Hypothalamus (tissue), 51 donors: ENCODE measurements at places on chromosomes 16 and 17.

DNA sequence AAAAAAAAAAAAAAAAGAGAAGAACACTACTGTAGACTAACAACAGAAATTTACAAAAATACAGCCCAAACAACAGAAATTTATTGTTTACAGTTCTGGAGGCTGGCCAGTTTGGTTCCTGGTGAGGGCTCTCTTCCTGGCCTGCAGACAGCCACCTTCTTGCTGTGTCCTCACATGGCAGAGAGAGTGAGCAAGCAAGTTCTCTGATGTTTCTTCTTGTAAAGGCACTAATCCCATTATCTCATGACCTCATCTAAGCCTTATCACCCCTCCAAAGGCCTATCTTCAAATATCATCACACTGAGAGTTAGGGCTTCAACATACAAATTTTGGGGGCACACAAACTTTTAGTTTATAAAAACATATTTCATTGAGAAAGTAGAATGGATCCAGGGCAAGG is 7.3 kb downstream of the ARSG start:
- no peak for DNase-seq

DNA sequence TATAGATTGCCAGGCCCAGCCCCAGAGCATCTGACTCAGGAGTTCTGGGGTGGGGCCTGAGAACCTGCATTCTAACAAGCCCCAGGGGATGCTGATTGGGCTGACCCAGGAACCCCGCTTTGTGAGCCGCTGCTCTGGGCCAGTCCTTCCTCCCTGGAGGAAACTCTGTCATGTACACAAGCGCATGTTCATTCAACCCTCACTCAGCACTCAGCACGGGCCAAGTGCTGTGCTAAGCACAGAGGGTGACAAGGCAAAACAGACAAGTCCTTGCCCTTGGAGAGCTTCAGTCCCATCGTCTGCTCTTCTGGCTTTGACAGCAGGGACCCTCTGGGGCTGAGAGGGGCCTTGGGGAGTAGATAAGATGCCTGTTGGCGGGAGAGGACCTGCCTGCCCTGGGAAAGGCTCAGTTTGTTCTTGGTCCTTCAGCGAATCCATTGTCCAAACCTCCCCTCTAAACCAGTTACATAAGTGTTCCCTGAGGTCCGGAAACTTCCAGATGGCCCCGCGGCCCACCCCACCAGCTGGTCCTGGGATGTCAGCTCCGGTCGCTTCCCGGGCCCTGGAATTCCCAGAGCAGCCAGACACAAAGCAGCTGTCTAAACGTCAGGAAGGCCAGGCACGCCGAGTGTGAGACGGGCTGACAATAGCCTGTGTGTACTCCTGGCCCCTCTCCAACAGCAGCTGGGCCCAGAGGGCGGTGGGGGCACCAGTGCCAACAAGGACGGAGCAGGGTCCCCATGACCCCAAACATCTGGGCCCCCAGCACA is 88.8 kb downstream of the ZDHHC7 start:
- DNase-seq, result peak; percentile 26

DNA sequence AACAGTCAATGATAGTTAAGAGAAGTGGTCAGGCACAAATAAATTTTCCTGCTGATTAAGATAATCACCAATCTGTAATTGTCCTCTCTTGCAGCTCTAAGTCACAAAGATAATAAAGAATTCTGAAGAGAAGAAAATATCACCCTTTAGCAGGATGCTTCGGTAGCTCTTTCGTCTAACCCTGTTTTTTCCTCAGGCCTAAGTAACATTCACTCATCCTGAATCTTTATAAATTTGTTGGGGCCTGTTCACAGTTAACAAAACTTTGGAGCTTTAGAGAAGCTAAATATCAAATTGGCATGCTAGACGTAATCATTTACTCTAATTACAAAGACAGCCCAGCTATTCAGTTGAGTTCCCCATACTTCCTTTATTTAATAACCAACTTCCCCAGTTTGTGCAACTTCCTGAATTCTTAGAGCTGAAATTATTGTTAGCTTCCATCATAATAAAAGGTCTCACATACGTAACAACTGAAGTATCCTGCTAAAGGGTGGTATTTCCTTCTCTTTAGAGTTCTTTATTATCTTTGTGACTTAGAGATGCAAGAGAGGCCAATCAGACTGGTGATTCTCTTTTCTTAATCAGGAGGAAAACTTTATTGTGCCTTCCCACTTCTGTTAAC is 118.6 kb downstream of the TANGO6 start:
- DNase-seq, result no peak

DNA sequence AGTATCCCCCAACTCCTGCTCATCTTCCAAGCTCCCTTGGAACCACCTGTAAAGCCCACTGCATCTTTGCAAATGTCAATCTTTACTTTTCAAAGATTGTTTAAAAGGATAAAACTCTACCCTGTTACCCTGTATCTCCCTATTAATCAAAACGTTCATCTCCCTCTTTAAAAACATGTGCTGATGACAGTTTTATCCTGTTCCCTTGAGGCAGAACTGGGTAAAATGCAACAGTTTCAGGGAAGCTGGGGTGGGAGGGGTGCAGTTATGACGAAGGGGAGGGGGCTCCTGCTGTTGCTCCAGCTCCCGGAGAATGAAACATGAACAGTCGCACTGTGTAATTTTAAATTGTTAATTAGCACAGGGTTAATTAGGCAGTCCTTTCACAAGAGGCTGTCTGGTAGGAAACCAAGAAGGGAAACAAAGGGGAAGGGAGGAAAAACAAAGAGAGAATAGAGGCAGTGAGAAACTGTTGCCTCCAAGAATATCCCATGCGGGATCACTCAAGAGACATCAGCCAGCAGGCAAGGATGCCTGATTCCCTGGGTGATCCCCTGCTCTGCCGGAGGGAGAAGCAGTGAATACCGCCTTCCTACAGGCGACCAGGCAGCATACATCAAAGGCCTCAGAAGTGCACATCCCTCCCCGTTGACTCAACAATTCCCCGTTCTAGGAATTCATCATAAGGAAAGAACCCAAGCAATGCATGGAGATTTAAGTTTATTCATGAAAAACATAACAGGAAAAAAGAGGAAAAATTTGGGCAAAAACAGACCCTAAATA is 84.2 kb downstream of the ZFHX3 start:
- no peak for DNase-seq

DNA sequence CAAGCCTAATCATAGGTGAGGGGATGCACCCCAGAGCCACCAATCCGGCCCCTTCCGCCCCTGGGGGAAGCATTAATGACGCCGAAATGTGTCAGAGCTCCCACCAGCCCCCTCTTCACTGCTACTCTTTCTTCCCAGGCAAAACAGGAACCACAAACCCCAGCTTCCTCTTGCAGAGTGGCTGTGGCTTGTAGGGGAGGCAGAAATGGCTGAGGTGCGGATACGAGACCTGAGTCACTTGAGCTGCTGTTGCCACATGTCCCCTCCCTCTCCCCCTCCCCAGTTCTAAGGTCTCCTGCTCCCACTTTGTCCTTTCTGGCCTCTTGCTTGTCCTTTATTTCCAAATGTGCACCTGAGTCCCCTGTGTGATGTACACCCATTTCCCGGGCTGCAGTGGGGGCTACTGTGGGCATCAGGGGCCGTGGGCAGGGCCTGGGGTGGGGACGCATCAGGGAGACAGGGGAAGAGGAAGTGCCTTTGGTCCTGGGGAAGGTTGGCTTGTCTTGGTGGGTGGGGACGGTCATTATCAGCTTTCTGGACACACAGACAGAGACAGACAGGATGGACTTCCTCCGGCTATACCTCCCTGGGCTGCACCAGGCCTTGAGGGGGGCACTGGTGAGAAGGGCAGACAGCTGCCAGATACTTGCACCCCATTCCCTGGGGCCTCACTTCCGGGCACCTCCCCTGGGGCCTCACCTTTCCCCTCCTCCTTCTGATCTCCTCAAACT is at the start of gene APOBR:
APOBR (plus strand) TSS at position 523 of the 731 bp plus-strand sequence; CDS start at position 562, 39 bp downstream.
- DNase-seq, result no peak

- peak; percentile 95 for DNase-seq
Observed at GRCh38 chr17:21043296-21044232, 753 bp upstream of the USP22 start.

DNA sequence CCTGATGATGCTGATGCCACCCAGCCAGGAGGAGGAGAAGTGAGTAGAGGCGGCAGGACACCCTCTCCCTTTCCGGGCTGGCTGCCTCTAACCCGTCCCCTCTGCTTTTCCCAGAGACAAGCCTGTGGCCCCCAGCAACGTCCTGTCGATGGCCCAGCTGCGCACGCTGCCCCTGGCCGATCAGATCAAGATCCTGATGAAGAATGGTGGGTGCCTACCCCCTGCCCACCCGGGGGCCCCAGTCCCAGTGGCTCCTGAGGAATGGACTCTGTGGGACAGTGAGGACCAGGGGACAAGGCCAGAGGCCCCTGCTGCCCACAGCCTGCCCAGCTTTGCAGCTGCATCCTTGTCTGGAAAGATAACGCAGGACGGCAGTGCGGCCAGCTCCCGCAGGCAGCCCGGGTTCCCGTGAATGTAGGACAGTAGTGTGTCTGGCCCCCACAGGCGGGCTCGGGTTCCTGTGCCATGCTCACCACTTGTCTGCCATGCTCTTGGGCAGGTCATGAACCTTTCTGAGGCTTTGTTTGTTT is 19.9 kb downstream of the POLR3E start:
- DNase-seq, result no peak

DNA sequence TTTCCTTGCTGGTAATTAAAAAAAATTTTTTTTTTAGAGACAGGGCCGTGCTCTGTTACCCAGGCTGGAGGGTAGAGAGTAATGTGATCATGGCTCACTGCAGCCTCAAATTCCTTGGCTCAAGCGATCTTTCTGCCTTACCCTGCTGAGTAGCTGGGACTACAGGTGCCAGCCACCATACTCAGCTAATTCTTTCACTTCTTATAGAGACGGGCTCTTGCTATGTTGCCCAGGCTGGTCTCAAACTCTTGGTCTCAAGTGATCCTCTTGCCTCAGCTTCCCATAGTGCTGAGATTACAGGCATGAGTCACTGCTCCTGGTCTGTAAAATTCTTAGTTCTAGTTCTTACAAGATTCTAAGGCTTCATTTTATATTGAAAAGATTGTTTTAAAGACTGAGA is 11.1 kb downstream of the SMIM36 start:
- DNase-seq, result no peak

- no peak for DNase-seq
Observed at GRCh38 chr16:3022684-3023414, 893 bp downstream of the HCFC1R1 start.

DNA sequence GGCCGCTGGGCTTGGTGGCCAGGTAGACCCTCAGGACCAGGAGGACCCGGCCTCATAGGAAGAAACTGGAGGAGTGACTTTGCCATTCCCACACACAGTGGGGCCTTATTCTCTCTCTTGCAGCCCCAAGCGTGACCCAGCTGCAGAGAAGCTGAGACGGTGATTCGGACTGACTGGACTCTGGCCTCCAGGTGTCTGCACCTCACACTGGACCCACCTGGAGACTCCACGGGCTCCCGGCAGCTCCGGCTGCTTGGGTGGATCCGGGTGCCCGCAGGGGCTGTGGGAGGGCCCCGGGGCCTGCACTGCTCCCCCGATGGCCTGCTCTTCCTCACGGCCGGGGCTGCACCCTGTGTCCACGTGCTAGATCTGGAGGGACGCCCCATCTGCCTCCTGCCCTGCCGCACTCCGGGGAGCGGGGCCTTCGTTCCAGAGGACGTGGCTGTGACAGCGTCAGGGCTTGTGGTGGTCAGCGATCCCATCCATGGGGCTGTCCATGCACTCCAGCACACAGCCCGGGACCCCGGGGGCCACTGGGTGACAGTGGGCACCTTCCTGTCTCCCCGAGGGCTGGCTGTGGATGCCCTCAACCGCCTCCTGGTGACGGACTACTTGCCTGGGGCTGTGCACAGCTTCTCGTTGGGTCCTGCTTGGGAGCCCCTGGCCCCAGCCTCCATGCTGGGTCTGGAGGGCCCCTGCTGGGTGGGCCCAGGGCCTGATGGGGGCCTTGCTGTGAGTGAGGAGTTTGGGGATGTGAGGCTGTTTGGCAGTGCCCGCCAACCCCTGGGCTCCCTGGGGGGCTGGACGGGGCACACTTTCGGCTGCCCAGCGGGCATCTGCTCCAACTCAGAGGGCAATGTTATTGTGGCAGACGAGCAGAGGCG is 810 bp downstream of the NHLRC4 start:
- DNase-seq, result no peak

DNA sequence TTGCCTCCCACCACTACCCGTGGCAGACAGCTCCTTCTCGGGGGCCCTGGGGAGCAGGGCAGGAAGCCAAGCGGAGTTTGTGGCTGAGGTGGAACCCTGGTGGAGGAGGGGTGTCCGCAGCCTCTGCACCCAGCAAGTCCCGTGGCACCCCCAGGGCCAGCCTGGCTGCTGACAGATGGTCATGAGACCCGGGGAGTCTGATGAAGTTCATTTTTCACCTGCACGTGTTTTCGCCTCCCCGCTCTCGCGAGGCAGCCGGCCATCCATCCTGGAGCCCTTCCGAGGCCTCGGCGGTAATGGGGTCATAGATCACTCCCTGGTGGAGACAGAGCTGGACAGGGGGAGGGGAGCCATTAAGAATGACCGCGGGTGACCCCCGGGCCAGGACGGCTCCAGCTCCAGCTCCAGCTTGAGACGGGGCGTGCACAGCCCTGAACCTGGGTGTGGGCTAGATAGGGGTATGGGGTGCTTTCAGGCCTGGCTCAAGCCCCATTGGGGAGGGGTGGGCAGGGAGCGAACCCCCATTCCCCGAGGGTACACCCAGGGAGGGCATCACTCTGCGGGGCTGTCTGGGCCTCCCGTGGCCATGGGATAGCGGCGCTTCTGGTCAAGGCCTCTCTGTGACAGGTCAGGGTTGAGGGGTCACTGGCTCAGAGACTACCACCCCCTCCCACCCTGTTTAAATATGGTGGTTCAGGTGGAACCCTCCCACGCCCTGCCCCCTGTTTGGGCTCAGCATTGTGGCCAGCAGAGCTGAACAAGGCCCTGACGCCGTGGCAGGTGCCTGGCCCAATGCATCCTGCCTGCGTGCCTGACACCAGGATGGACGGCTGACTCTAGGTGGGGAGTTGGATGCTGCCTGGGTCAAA is 227.4 kb upstream of the GSE1 start:
- DNase-seq, result no peak

GRCh38 chr17:7292194-7292593 is 2.2 kb downstream of the YBX2 start:
- DNase-seq, result no peak

DNA sequence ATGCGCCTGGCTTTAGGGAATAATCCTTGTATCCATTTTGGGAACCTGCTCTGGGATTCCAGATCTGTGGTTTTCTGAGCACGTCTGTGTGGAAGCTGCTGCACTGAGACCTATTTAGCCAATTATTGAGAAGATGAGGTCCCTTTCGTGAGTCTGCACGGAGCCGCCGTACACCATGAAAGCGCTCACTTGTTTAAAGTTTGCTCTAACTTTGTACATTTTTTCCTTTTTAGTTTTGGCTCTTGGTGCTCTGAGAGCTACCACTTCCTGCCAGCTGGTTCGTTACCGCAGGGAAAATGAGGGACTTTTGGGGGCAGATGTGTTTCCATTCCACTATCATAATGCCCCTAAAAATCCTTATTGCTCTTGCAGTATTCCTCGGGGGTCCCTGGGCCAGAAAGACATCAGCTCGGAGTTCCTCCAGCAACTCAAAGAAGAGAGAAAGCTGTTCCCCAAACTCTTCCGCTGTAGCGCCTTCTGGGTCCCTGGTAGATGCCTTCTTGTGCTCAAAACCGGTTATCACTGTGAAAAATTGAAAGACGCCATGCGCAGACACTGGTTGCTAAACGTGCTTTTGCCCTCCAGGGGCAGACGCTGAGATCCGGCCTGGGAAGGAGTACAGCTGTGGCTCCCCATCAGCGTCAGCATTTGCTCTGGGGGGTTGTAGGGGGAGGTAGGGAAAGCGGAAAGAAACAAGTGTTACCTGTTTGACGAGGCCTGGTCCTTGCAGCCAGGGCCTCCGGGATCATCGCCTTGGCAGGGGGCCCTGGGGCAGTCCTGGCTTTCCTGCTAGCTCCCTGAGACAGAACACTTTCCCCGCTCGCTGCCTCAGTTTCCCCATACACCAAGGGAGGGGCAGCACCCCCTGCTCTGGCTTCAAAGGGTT is 238.1 kb downstream of the MRTFB start:
- DNase-seq, result no peak

GRCh38 chr17:19320876-19321275 is 41.6 kb downstream of the B9D1 start:
- no peak for DNase-seq
